T follicular helper cell (primary cell): ENCODE measurements at places on chromosomes 7 and 10.

DNA sequence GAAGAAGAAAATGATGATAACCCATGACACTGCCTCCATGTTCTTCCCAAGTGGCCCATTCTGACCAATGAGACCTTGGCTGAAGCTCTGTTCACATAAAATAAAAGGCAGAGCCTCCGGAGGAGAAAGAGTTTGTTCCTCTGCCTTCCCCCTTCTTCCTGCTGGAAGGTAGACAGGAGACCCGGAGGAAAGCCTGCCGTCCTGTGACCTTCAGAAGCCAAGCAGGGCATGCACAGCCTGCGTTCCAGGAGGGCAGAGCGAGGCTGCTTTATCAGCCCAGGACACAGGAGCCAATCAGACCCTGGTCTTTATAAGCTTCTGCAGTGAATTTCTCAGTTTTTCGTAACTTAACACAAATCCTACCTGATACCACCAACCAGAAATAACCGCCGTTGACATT lies 8.6 kb upstream of the GRID1 start:
- DNase-seq, result no peak

DNA sequence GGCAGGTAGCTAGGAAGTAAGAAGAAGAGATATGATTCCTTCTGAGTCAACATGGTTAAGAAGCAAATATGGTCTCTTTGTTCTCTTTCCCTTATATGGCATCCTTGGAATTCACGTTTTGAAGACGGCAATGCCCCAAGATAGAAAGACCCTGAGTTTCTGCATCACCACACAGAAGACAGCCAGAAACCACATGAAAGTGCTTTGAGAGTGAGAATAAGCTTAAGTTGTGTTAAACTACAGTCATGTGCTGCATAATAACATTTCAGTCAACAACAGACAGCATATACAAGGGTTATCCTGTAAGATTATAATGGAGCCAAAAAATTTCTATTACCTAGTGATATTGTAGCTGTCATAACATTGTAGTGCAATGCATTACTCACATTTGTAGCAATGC lies 89.9 kb upstream of the STEAP1 start:
- DNase-seq, result no peak

GRCh38 chr10:34017281-34017680 lies 682.8 kb upstream of the NRP1 start:
- no peak for DNase-seq

GRCh38 chr7:6501586-6502564 lies 49.4 kb downstream of the GRID2IP start:
- DNase-seq, result no peak

DNA sequence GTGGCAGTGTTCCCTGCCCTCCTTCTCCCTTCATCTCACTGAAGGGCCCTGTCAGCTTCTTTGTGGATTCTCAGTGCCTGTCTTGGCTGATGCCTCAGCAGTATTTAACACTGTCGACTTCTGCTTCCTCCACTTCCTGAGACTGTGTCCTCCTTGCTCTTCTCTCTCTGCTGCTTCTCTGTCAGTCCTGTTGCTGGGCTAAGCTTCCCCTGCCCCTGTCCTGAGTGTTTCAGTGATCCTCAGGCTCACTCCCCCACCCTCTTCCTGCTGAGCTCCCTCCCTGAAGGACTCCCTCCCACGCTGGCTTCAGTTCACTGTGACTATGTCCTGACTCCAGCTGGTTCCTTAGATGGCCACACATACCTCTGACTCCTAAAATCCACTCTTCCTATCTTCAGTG lies 64.9 kb downstream of the CREM start:
- DNase-seq, result no peak

- DNase-seq, result no peak
Measured at GRCh38 chr10:25682203-25682851, 251.7 kb upstream of the MYO3A start.

DNA sequence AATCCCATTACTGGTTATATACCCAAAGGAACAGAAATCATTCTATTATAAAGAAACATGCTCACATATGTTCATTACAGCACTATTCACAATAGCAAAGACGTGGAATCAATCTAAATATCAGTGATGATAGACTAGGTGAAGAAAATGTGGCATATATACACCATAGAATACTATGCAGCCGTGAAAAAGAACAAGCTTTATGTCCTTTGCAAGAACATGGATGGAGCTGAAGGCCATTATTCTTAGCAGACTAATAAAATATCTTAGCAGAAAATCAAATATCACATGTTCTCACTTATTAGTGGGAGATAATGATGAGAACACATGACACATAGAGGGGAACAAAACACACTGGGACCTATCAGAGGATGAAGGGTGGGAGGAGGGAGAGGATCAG lies 38.8 kb downstream of the CAPZA2 start:
- no peak for DNase-seq

GRCh38 chr10:11719496-11720259 lies 22.5 kb upstream of the ECHDC3 start:
- DNase-seq, result no peak

GRCh38 chr7:1641661-1642260 lies 28.3 kb upstream of the ELFN1 start:
- DNase-seq, result no peak

GRCh38 chr7:16531707-16532106 lies 5.1 kb downstream of the LRRC72 start:
- no peak for DNase-seq

- no peak for DNase-seq
Measured at GRCh38 chr10:69377933-69378332, 38.8 kb downstream of the TACR2 start.

GRCh38 chr7:47034180-47034579 lies 547.7 kb downstream of the TNS3 start:
- DNase-seq, result no peak

DNA sequence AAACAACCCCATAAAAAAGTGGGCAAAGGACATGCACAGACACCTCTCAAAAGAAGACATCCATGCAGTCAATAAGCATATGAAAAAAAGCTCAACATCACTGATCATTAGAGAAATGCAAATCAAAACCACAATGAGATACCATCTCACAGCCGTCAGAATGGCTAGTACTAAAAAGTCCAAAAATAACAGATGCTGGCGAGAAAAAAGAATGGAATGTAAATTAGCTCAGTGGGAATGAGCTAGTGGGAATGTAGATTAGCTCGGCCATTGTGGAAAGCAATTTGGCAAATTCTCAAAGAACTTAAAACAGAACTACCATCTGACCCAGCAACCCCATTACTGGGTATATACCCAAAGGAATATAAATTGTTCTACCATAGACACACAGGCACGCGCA lies 287.0 kb downstream of the WDR37 start:
- DNase-seq, result no peak

DNA sequence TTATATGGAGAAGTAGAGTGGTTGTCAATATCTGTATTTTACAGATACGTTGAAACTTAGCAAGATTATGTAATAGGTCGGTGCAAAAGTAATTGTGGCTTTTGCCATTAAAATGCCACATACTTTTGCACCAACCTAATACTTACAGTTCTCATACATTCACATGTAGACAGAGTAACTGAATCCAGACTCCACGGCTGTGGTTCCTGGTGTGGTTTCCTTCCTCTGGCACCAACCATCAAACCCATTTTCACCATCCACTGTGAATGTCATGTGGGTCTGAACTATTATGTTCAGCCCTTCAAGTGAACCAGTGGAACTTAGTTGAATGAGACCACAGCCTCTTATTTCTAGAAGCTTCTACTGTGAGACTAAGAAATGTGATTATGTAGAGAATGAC lies 31.5 kb upstream of the SLIT1 start:
- no peak for DNase-seq

DNA sequence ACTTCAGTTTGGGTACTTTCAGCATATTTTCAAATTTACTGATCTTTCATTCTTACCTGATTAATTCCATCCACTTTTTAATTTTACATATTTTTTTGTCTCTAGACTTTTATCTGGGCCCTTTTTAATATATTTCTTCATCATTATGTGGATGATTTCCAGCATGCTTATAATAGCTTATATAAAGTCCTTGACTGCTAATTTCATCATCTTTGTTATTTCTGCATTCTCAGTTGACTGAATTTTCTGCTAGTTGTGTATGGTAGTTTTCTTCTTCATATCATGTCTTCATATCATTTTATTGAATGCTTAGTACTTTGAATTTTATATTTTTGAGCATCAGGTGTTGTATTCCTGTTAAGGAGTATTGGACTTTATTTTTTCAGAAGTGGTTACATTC lies 39.6 kb downstream of the STAM start:
- DNase-seq, result no peak

- DNase-seq, result no peak
Measured at GRCh38 chr10:59580026-59580863, 129.4 kb downstream of the SLC16A9 start.

DNA sequence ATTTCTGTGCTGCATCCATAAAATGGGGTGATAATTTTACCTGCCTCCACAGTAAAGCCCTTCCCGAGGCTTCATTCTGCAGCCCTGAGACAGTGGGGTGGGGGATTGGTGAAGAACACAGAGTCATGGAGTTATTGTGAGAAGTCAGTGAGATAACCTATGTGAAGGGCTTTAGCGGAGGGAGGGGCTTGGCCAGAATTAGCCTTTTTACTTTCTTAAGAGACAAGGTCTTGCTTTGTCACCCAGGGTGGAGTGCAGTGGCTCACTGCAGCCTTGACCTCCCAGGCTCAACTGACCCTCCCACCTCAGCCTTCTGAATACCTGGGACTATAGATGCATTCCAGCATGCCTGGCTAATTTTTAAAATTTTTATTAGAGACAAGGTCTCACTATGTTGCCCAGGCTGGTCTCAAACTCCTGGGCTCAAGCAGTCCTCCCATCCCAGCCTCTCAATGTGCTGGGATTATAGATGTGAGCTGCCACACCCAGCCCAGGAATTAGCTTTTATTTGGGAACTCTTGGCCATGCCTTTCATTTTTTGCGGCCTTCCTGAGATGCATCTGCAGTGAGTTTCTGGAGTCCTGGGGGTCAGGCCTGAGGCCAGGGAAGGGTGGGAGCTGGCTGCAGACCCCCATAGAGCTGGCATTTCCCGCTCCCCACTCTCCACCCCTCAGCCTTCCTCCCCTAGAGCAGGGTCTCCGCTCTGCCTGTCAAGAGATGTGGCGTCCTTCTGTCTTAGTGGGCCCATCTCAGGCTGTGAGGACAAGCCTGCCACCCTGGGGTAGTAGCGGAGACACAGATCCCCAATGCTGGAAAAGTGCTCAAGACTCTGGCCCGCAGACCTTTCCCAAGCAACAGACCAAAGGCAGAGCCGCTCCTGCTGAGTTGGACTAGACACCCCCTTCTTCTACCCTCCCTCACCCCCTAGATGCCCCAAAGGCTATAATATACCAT lies 77.0 kb downstream of the ZMIZ1 start:
- no peak for DNase-seq

- no peak for DNase-seq
Measured at GRCh38 chr7:51268859-51269258, 47.8 kb downstream of the COBL start.

DNA sequence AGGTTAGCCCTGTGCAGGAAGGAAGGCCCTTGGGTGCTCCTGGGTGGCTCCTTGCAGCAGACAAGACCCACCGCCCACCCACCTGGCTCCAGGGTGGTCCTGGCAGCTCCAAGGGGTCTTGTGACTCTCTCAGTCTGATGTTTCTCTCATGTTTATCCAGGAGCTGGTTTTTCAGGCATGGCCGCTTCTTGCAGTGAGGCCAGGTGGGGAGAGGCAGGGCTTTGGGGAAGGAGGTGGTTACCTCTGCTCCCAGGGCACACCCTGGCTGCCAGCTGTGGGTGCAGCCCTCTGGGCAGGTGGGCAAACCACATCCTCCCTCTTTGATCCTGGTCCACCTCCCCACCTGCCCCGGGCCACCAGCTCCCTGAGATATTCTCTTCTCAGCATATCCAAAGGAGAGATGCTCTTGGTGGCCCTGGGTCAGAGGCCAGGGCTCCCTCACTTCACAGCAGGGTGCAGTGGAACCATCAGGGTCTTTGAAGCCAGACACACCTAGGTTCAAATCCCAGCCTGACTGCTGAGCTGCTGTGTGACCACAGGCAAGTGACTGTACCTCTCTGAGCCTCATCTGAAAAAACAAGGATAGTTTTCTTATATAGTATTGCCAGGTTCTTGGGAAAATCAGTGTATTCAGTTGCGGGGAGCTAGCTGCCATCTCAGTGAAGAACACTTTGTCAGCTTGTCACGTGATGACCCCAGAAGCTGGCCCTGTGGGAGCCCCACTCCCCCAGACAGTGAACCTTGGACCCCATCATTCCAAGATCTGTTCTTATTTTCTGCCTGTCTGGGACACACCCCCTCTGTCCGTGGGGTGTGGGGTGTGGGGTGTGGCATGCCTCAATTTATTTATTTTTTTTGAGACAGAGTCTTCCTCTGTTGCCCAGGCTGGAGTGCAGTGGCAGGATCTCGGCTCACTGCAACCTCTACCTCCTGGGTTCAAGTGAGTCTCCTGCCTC lies 11.5 kb downstream of the GTF2IRD1 start:
- no peak for DNase-seq

DNA sequence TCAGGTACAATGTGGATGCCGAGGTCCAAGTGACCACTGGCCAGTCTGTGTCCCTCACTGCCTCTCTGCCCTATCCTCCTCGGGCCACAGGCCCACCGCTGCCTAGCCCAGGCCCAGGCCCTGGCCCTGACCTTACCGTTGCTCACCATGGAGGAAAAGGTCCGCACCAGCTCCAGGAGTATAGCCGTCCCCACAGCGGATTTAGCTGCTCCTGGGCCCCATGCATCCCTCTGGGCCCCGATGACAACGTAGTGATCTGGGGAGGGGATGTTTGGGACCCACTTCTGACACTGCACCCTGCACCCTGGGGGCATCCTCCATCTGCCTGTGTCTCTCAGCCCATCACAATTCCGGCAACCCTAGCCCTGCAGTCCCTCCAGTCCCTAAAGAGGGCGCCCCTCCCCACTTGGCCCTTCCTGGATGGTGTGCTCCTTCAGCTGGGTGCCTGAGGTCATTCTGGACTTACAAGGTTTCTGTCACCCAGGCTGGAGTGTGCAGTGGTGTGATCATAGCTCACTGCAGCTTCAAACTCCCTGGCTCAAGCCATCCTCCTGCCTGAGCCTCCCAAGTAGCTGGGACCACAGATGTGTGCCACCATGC lies 12.1 kb downstream of the TFR2 start:
- no peak for DNase-seq

GRCh38 chr10:6996431-6996830 lies 414.4 kb downstream of the SFMBT2 start:
- DNase-seq, result no peak

- DNase-seq, result no peak
Measured at GRCh38 chr7:33486633-33487032, 357.3 kb downstream of the BBS9 start.

DNA sequence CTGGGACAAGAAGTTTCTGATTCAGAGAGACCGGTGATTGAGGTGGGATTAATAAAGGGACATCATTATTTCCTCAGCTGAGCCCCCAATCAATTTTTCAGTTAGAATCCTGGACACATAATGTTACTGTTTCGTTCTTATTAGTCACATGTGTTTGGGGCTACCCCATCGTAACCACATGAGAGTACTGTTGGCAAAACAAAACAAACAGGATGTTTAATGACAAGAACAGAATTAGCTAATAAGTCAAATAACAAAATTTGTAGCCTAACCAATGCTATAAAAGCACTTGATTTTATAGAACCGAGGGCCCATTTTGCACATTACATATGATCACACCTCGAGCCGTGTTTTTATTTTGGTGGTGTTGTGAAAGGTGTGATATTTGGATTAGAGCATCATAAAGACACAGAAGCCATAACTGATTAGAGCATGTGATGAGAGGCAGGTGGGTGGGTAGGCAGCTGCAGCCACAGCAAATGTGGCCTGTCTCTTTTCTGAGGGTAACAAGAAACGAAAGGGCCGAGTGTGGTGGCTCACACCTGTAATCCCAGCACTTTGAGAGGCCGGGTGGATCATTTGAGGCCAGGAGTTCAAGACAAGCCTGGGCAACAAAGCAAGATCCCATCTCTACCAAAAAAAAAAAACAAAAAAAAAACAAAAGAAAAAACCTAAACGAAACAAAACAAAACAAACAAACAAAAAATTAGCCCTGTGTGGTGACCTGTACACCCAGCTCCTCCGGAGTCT lies 1.8 kb upstream of the VWC2 start:
- no peak for DNase-seq
